ENCODE measurements at places on chromosomes 16 and 17. TPM values are rescaled to one million over a fixed set of nuclear protein-coding genes. Genes with fewer than 3 reads are reported as not detected.

DNA sequence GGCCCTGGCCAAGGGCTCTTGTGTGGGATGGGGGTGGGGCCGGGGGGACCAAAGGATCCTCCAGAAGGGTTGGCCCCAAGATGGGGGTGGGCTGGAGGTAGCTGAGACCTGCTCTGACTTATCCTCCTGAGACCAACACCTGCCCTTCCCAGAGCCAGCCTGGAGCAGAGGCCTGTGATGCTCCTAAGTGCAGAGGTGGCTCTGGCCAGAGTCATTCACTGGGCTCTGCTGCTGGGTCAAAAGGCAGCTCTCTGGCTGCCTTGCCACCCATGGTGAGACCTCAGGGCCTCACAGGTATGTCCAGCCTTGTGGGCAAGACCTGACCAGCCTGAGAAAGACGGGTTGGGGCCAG lies 393 bp downstream of the SERPINF2 start:
- no peak for DNase-seq

DNA sequence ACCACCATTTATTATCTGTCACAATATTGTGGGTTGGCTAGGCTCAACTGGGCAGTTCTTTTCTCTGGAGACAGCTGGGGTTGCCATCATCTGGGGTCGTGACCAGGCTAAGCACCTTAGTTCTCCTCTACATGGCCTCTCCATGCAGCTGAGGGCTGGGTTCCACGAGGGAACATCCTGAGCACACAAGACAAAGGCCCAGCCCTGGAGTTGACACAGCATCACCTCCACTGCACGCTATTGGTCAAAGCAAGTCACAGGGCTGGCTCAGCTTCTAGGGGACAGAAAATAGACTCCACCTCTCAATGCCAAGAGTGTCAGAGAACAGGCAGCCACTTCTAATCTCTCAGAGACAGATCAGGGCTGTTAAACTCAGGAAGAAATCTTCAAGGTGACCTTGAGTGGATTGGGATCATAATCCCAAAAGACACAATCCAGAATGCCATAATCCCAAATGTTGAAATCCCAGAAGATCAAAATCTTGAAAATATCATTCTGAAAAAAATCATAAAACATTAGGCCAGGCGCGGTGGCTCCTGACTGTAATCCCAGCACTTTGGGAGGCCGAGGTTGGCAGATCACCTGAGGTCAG lies 13.0 kb upstream of the USP10 start:
- DNase-seq: no peak

Gene AANAT
- not detected for polyA plus RNA-seq

DNA sequence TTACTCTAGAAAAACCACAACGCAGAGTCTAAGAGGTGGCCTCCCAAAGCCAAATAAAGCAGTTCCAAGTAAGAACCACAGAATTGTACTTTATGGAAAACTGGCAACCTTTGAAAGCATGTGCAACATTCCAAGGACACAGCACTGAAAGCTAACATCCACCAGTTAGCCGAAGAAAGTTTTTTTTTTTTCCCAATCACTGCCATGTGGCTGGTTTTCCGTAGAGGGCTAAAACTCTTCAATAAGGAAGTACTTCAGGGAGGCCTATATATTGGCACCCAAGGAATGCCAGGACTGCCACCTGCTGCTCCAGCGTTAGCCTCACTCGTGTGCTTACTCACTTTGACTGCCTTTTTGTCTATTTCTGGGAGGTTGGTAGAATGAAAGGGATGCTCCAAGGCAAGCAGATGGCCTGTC lies 25.2 kb downstream of the CEP95 start:
- DNase-seq: no peak

DNA sequence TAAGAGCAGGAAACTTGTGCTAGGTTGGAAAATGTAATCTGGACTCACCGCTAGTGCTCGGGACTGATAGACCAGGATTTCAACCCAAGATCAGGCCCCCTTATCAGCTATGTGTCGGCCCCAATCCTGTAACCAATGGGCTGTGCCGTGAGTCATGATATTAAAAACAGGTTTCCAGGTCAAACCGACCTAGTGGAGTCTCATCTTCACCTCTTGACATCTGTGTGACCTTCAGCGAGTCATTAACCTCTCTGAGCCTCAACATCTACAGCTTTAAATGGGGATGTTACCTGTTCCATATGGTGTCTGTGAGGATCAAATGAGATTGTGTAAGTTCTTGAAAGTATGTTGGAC lies 512 bp downstream of the PMM2 start:
- DNase-seq: no peak

DNA sequence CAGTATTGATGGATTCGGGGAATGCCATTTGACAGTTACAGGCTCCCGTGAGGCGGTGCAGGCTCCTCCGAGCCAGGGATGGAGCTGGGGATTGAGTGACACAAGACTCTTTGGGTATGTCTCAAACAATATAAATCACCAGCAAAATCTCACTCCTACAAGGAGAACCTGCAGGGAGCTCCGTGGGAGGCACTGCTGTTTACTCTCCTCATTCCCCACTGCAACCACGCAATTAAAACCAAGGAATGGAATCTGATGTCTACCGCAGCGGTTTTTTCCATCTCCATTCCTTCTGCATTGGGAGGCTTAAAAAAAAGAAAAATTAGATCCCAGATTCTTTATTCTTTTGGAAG lies 157.9 kb downstream of the WWOX start:
- no peak for DNase-seq

Data from CD4-positive, alpha-beta memory T cell (primary cell).